Heart left ventricle (tissue), 16 donors: ENCODE measurements at places on chromosomes 6 and 20. TPM values are rescaled to one million over a fixed set of nuclear protein-coding genes. Genes with fewer than 3 reads are reported as not detected.

Gene TCF21
- 4.1 TPM for total RNA-seq

Gene LRRC1
- total RNA-seq = 1.2 TPM

Gene RSPH9
- 0.14 TPM for total RNA-seq

- H3K36me3 ChIP-seq = no peaks in the 10 kb centered on the region
- no peak for DNase-seq
- no peak overlapping the region for H3K27ac ChIP-seq
- no peaks in the 10 kb centered on the region for H3K27me3 ChIP-seq
- no peak overlapping the region for H3K4me3 ChIP-seq
- peaks cover 11% of the 10 kb centered on the region for H3K4me1 ChIP-seq
Measured at GRCh38 chr20:22974354-22974753, 60.8 kb upstream of the SSTR4 start.

- H3K27me3 ChIP-seq = no peaks in the 10 kb centered on the region
- no peaks in the 10 kb centered on the region for H3K4me1 ChIP-seq
- DNase-seq = no peak
- H3K4me3 ChIP-seq = no peak overlapping the region
Measured at GRCh38 chr6:11357285-11357684, 124.8 kb upstream of the NEDD9 start.

GRCh38 chr20:24316731-24317130 is 152.7 kb upstream of the SYNDIG1 start:
- DNase-seq = no peak
- H3K4me3 ChIP-seq = no peak overlapping the region
- no peaks in the 10 kb centered on the region for H3K36me3 ChIP-seq
- H3K27ac ChIP-seq = no peak overlapping the region

DNA sequence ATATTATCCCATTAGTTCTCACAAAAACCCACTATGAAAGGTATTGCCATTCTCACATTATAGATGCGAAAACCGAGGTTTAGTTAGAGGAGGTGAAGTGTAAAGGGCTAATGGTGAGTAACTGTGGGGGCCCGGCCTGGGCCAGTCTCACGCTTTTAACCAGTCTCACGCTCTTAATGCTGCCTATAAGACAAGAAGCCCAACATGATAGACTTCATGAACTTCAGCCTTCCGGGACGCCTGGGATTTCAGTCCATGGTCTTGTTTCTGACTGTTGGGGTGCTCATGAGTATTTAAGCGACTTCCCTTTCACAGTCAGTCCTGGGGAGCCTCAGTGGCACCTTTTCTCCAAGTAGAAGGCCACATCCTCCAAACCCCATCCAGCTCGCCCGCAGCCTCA is 31.7 kb downstream of the AGPAT4 start:
- no peak overlapping the region for H3K4me3 ChIP-seq
- no peak overlapping the region for H3K27ac ChIP-seq
- no peaks in the 10 kb centered on the region for H3K27me3 ChIP-seq
- H3K36me3 ChIP-seq = no peaks in the 10 kb centered on the region
- H3K4me1 ChIP-seq = no peaks in the 10 kb centered on the region
